ENCODE measurements at places on chromosomes 11 and 22.

DNA sequence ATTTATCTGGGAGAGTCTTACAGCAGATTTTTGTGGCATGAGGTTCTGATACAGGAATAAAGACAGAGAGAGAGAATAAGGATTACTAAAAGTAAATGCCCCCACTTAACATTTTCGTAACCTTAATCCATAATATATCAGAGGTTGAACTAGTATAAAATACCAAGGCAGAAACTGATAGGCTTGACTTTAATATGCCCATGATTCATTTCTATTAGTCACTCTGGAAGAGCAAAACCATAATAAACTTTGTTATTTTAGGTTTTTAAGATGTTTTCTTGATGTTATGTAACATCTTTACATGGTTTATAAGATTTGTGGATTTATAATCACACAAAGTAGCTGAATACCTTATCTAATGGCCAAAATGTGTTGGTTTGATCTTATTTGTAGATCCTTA is 19.1 kb downstream of the GUCY1A2 start:
- DNase-seq: no peak

DNA sequence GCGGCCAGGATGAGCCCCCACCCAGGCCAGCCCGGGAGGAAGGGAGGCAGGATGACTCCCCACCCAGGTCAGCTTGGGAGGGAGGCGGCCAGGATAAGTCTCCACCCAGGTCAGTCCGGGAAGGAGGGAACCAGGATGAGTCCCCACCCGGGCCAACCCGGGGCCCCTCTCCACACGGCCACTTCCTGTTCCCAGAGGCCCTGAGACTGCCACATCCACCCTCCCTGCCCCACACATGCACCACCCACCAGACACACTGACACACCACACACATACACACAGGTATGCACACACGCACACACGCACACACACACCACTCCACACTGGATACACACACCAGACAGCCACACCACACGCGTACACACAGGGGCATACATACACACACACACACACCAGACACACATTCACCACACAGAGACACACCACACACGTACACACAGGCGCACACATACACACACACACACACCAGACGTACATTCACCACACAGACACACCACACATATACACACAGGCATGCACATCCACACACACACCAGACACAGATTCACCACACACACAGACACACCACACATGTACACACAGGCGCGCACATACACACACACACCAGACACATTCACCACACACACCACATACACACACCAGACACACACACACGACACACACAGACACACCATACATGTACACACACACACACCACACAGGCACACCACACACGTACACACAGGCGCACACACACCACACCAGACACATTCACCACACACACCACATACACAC is 84.9 kb upstream of the PRR5 start:
- DNase-seq: no peak

GRCh38 chr22:42335839-42336378 is 65.5 kb upstream of the TCF20 start:
- no peak for DNase-seq

DNA sequence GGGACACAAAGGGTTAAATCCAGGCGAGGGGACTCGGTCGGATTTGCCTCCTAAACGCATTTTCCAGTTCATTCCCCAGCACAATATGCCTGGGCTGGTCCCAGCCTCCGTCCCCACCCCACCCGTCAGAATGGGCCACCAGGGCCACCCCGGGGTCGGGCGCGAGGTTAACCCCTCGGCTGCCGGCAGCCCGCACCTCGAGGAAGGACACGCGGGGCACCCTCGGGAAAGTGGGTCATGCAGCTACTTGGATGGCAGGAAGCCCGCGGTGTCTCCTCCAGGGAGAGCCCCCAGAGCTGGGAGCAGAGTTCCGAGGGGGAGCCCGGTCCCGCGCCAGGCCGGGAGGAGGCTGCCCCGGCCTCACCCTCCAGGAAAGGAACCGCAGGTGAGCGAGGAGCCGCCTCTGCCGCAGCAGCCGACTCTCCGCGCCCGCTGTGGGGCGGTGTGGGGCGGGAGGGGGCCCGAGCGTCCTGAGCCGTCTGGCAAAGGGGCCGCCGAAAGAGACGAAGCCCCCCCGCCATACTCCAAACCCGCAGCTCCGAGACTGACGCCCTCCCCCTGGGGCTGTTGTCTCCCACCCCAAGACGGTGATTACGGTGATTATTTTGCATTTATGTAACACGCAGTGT is 1.4 kb downstream of the NECTIN1 start:
- DNase-seq: no peak

GRCh38 chr11:1152316-1153104 is 5.2 kb upstream of the MUC5AC start:
- DNase-seq: no peak

- DNase-seq: no peak
These were observed 38.3 kb downstream of the ZBTB16 start for GRCh38 chr11:114097832-114098231.

DNA sequence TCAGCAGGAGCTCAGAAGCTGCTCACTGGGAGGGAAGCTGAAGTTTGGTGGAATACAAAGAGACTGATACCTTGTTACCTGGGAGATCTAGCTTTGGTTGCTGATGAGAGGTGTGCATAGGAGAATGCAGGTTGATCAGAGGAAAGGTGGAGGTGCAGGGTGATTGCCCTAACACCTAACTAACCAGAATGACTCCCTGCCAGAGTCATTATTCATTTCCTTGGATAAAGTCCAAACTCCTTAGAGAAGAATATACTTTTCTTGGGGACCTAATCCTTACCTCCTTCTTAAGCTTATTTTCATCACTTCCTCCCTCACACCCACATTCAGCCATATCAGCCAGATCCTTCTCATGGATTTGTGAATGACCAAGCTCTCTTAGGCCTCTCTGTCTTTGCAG is 814.2 kb upstream of the TENM4 start:
- no peak for DNase-seq

DNA sequence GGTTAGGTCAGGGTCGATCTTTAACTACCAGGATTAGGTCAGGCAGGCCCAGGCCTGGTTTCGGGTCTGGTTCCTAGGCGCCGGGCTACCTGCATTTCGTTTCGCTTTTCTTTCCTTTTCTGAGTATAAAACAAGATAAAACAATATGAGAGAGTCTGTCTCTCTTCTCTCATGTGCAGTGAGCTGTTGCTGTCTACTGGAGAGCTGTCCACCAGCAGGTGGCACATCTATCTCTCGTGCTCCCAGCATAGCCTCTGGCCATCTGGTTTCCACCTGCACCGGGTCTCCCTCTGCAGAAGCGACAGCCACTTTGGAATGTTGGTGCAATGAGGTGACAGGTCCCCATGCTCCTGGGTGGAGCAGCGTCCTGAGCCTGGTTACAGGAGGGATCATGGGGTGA is 27.6 kb downstream of the RIBC2 start:
- DNase-seq: no peak

DNA sequence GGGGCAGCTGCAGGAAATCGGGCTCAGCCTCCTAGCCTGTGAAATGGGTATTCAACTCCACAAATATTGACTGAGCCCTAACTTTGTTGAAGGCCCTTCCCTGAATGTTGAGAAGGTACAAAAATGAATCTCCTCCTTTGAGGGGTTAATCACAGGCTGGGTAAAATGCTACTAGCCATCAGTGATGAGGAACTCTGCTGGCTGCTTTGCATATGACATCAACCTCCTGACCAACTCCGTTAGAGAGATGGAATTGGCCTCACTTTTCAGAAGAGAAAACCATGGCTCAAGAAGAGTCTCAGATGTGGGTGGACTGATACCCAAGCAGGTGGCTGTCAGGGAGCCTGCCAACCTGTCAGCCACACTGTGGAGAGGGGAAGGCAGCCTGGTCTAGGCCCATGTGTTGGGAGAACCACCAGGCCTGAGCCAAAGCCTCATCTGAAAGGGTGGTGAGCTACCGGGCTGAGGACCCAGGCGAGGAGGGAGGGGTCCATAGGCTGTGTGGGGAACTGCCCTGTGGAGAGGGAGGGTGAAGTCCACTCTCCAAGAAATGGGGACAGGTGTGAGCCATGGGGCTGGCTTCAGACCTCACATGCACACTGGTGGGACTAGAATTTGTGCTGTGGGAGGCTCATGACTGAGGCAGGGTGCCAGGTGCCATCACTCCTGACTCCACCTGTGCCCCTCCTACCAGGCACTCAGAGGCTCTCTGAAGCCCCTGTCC is 11.8 kb downstream of the CDCA5 start:
- DNase-seq: no peak

- DNase-seq: no peak
These were observed 21.8 kb downstream of the NUMA1 start for GRCh38 chr11:72058416-72059034.

DNA sequence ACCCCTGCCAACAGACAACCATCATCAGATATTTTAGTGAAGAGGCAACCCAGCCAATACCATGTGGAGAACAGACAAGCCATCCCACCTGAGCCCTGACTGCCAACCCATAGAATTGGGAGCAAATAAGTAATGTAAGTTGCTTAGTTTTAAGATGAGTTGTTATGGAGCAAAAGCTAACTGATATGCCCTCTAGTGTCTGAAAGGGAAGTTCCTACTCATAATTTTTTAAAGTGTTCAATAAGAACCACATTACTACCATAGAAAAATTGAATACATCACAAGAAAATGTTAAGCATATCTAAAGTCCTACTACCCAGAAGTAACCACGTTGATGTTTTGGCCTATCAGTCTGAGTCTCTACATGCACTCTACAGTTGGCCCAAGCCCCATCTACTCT is 50.8 kb upstream of the SLC36A4 start:
- no peak for DNase-seq

GRCh38 chr11:17531071-17531600 is 13.1 kb downstream of the USH1C start:
- DNase-seq: no peak

DNA sequence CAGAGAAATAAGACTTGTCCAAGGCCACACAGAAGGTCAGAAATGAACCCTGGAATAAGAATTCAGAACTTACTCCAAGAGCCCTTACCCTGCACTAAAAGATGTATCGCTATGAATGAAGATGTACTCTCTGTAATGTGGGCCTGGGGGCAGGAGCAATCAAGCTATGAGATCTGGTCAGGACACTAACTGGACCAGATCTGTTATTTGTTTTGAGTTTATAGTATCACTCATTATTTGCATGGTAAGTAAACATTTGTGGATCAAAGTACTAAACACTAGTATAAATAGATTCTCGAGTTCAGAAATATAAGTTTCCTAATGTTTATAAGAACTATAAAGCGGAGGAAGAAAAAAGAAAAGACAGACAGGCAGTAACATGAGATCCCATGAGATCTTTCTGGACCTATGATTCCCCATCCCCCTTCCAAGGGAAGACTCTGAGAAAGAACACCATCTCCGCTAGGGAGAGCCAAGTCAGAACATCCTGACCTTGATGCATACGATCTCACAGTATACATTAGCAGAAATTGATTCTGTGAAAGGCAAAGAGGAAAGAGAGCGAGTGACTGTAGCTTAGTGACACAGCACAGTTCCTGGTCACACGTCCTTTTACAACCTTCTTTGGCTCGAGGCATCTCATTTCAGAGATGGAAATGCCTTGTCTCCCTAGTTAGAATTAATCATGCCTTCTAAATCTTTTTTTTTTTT is 71.2 kb downstream of the USP35 start:
- DNase-seq: no peak

DNA sequence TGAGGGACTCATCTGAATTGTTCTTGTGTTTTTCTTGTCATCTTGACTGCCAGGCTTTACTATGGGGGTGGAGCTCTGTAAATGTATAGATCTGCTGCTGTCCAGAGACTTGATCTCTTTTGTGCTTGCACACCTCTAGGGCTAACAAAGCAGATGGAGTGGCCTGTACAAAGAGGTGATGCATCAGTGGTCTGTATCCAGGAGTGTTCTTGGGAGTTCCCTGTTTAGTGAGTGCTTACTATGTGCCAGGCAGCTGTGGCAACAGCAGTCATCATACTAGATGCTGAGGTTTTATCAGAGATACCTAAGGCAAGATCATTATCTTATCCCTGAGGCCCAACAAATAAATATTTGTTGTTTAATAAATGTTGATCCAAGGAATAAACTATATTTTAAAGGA is 33.4 kb downstream of the STIM1 start:
- no peak for DNase-seq

DNA sequence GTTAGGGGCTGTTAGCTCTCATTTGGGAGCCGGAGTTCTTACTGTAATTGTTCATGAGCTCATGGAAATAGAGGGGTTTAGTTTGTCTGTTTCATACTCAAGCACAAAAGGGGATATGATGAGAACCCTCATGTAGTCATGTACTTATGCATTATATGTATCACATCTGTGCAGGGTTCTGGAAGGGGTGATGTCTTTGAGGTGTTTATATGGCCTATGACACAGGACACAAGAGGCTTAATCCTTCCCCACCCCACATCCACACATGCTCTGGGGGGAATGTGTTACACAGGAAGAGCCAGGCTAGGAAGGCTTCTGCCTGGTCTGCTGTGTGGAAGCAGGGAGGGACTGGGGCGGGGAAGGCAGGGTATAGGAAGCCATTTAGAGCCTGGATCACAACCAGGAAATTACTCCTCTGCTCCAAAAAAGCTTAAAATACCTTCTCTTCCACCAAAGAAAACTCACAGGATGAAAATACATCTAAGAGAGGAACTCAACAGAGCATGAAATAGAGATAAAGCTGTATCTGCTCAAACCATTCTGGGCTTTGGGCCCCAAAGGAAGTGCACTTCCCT is 316.1 kb downstream of the TMEM135 start:
- no peak for DNase-seq

GRCh38 chr22:32352681-32353080 is 5.0 kb upstream of the RFPL3 start:
- DNase-seq: no peak

DNA sequence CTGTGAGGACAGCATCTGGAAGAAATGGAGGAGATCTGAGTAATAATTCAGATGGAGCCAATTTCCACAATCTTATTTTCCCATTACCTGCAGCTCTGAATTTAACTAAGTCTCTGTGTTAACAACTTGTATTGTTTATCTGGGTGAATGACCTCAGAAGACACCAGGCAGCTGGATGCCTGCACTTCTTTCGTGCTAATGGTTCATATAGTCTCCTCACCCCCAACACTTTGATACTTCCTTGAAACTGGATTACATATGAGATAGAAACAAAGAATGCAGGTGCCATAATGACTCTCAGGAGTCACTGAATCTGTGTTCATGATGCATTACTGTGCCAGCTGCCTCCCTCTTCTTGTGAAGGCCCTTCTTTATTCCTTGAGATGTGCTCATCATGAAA is 125.6 kb upstream of the VPREB1 start:
- no peak for DNase-seq

DNA sequence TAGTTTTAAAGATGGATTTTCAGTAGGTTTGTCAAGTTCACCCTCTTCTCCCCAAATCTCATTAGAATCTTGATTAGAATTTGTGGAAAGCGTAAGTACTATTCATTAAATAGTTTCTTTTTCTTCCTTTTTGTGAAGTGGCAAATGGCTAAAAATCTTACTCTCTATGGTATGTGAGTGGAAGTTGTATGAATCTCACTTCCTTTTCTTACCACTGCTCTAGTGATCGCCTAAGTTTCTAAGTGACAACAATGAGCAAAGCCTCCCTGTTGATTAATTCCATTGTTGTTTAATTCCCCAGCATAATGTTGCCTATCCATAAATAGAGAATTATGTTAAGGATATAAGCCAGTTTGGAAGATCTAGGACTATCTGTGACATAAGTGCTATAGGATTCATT is 82.7 kb downstream of the PGR start:
- DNase-seq: no peak

- DNase-seq: no peak
These were observed 7.4 kb downstream of the TMEM9B start for GRCh38 chr11:8956860-8957259.

GRCh38 chr11:121309688-121310087 is 17.1 kb downstream of the SC5D start:
- no peak for DNase-seq

- DNase-seq: peak; percentile 41
These were observed 1.8 kb upstream of the PACS1 start for GRCh38 chr11:66068154-66068821.
